ENCODE measurements at places on chromosomes 13 and 19. TPM values are rescaled to one million over a fixed set of nuclear protein-coding genes. Genes with fewer than 3 reads are reported as not detected.

DNA sequence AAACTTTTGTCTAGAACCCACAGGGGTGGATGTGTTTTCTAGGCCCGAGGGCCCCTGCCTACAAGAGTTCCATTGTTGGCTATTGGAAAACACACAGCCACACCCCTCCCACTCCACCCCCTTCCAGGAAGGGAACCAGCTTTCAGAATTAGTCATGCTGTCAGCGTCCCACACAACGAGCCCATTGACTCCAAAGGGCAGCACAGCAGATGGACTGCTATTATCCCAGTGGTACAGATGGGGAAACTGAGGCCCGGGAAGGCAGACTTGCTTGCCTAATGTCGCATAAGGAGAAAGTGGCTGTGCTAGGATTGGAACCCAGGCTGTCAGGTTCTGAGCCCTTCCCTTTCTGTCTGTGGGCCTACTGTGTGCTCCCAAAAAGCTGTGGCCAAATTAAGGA is 8.1 kb upstream of the FXYD3 start:
- DNase-seq = no peak

DNA sequence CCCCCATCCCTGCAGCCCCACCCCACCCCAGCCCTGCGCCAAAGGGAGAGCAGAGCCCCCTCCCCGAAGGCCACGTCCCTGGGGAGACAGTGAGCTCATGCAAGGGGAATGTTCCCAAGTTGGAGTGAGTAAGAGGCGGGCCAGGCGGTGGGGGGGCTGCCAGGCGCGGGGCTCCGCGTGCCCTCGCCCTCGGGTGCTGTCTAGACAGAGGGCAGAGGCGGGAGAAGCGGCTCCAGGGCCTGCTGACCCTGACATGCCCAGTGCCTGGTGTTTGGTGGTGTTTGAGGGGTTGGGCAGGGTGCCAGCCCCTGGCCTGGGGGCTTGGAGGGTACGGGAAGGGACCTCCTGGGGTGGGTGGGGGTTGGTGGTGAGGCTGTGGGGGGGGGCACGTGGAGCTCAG is 1.0 kb downstream of the FSTL3 start:
- peak; percentile 40 for DNase-seq

GRCh38 chr13:112752711-112753541 is 63.1 kb downstream of the ATP11A start:
- no peak for DNase-seq

DNA sequence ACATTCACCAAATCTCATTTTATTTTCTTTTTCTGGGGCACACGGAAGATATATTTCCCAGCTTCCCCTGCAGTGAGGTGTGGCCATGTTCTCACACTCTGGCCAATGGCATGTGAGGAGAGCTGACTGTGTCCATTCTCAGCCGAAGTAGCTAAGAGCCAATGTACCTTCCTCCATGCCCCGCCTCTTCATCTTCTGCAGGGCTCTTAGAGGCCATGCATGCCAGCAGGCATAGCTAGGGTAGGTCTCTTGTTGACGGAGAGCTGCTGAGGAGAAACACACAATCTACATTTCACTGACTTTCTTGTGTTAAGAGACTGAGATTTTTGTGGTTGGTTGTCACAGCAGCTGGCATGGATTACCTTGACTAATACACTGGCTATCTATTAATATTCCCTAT is 9.8 kb upstream of the MICU2 start:
- no peak for DNase-seq

DNA sequence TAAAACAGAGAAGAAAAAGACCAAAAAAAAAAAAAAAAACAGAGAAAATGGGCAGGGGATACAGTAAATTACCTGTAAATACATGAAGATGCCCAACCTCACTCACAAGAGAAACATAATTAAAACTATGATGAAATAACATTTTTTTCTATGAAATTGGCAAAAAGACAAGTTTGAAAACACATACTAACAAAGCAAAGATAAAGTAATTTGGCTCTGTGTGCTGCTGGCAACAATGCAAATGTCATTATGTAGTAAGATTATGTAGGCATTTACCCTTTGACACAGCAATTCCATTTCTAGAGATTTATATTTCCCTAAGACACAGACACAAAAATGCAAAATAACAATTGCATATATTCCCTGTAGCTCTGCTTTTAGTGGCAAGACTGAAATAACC is 20.2 kb downstream of the ZC3H13 start:
- no peak for DNase-seq

DNA sequence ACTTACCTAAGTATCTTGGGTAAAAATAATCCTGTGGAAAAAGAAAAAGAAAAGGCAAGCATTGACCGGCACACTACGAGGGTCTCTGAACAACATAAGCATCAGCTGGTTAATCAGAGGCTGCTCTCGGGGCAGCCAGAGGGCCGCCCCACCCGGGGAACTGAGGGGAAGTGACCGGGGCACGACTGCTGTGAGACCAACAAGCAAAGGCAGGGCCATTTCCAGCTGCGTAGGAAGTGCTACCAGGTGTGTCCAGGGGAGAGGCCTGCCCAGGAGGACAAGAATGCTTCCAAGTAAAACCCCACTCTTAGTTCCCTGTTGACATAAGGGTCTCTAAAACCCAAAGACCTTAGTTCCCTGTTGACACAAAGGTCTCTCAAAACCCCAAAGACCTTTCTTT is 15.9 kb downstream of the GAS6 start:
- DNase-seq = no peak

DNA sequence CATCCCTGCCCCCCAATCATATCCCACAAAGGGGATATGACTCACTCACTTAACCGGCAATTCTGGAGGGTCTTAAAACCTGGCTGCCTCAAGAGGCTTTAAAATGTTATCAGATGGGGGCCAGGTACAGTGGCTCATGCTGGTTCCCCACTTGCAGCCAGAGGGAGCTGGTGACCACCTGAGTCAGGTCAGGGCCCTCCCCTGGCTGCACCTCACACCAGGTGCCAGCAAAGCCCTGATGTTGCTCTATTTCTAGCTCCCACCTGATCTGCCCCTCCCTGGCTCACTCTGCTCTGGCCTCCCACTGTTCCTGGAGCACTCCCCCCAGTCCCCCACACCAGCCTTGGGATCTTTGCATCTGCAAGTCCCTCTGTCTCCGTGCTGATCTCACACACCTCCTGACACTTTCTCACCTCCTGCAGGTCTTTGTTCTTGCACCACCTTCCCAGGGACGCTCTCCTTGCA is 14.2 kb downstream of the HPN start:
- no peak for DNase-seq

GRCh38 chr19:4174895-4175668 is 7.3 kb downstream of the SIRT6 start:
- no peak for DNase-seq

PRRG2 gene
- 7.3 TPM for polyA plus RNA-seq

PLK5 gene
- 0.23 TPM for polyA plus RNA-seq

NDUFA3 gene
- polyA plus RNA-seq = 105 TPM
